ENCODE measurements at places on chromosomes 3 and 15. TPM values are rescaled to one million over a fixed set of nuclear protein-coding genes. Genes with fewer than 3 reads are reported as not detected.

GRCh38 chr3:111385971-111386495 is 156.0 kb upstream of the CD96 start:
- H3K4me3 ChIP-seq = no peak overlapping the region
- H3K27ac ChIP-seq = no peak overlapping the region
- DNase-seq = no peak

GRCh38 chr3:76991165-76991564 is 48.7 kb upstream of the ROBO2 start:
- H3K4me3 ChIP-seq = no peak overlapping the region
- no peak for DNase-seq
- H3K4me1 ChIP-seq = no peaks in the 10 kb centered on the region
- no peaks in the 10 kb centered on the region for H3K36me3 ChIP-seq

GRCh38 chr3:26369133-26369532 is 253.4 kb upstream of the LRRC3B start:
- H3K27ac ChIP-seq = no peak overlapping the region
- DNase-seq = no peak
- H3K27me3 ChIP-seq = no peaks in the 10 kb centered on the region
- H3K36me3 ChIP-seq = no peaks in the 10 kb centered on the region
- no peaks in the 10 kb centered on the region for H3K4me1 ChIP-seq

DNA sequence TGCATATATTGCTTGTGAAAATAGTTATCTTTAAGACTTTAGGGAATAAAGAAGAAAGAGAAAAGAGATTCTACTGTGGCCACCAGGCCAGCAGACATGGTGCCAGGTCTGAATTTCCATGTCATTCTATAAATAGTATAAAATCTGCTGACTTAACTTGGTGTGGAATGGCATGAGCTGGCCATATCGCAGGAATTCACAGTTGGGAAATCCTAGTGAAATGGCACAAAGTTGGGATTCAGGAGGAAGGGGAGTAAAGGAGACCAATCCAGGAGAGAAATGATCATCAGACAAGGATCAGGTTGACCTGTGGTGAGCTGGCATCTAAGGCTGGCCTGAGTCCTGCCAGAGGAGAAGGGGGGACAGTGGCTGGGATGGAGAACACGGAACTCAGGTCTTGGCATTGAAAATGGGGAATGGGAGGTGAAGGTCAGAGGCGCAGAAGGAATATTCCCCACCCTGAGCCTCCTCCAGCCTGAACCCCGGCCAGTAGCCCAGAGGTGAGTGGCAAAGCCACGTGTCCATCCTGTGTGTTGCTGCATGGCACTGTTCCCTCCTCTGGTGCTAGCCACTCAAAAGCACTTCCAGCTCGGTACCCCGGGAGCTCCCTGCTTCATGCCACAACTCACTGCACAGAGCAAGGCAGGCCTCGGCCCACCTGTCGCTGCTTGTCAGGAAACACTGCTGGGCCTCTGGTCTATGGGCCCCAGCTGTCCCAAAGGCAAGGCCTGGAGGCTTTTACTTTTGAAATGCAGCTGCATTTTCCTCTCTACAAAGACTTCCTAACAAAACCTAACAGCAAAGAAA is 51.4 kb downstream of the SSUH2 start:
- no peak overlapping the region for H3K27ac ChIP-seq
- H3K4me1 ChIP-seq = no peaks in the 10 kb centered on the region
- no peaks in the 10 kb centered on the region for H3K36me3 ChIP-seq

DNA sequence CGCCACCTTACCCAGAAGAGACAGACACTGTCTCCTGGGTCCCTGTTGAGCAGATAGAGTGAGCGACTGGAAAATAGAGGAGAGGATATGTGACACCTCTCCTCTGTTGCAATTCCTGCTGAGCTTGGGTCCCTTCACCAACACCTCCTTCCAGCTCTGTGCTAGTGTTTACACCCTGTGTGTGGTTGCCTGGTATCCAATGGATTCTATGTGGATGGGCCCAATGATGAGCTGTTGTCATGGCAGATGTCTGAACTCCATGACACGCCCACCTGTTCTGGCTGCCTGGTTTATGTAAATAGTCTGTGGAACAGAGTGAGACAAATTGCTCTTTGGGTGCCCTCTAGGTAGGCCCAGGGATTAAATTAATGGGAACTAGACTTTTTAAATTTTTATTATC is 23.7 kb downstream of the RBM5 start:
- no peak overlapping the region for H3K4me3 ChIP-seq
- H3K4me1 ChIP-seq = no peaks in the 10 kb centered on the region
- H3K36me3 ChIP-seq = peaks cover 91% of the 10 kb centered on the region
- no peak for DNase-seq

DNA sequence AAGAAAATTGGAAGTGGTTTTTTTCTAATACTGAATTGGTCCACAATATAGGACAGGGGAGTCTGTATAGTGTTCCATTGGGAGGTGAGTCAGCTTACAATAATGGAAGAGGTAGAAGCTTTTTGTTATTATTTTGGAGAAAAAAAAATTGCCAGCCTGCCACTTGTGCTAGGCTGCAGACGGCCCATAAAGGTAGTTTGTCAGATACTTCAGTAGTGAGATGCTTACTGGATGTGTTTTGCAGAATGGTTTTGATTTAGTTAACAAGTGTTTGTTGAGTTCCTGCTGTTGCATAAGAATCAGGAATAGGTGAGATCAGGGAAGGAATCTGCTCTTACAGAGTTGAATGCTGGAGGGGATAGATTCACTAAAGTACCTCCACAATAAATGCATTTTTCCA is 1.0 kb downstream of the DTWD1 start:
- peaks cover 12% of the 10 kb centered on the region for H3K36me3 ChIP-seq
- H3K27ac ChIP-seq = peak overlapping the region; percentile 94
- peaks cover 6% of the 10 kb centered on the region for H3K4me1 ChIP-seq
- peak overlapping the region; percentile 93 for H3K4me3 ChIP-seq

GRCh38 chr3:187802203-187802927 is 57.1 kb upstream of the BCL6 start:
- H3K27ac ChIP-seq = no peak overlapping the region
- peaks cover 18% of the 10 kb centered on the region for H3K4me1 ChIP-seq
- H3K4me3 ChIP-seq = no peak overlapping the region
- no peaks in the 10 kb centered on the region for H3K36me3 ChIP-seq

GRCh38 chr15:61556037-61556648 is 327.0 kb upstream of the RORA start:
- H3K36me3 ChIP-seq = no peaks in the 10 kb centered on the region
- H3K27me3 ChIP-seq = no peaks in the 10 kb centered on the region
- no peaks in the 10 kb centered on the region for H3K4me1 ChIP-seq
- DNase-seq = no peak
- H3K4me3 ChIP-seq = no peak overlapping the region

- no peak overlapping the region for H3K27ac ChIP-seq
- H3K4me1 ChIP-seq = no peaks in the 10 kb centered on the region
- no peaks in the 10 kb centered on the region for H3K36me3 ChIP-seq
- no peaks in the 10 kb centered on the region for H3K27me3 ChIP-seq
- no peak for DNase-seq
- no peak overlapping the region for H3K4me3 ChIP-seq
Observed at GRCh38 chr3:106826791-106827311, 550.4 kb upstream of the CCDC54 start.

DNA sequence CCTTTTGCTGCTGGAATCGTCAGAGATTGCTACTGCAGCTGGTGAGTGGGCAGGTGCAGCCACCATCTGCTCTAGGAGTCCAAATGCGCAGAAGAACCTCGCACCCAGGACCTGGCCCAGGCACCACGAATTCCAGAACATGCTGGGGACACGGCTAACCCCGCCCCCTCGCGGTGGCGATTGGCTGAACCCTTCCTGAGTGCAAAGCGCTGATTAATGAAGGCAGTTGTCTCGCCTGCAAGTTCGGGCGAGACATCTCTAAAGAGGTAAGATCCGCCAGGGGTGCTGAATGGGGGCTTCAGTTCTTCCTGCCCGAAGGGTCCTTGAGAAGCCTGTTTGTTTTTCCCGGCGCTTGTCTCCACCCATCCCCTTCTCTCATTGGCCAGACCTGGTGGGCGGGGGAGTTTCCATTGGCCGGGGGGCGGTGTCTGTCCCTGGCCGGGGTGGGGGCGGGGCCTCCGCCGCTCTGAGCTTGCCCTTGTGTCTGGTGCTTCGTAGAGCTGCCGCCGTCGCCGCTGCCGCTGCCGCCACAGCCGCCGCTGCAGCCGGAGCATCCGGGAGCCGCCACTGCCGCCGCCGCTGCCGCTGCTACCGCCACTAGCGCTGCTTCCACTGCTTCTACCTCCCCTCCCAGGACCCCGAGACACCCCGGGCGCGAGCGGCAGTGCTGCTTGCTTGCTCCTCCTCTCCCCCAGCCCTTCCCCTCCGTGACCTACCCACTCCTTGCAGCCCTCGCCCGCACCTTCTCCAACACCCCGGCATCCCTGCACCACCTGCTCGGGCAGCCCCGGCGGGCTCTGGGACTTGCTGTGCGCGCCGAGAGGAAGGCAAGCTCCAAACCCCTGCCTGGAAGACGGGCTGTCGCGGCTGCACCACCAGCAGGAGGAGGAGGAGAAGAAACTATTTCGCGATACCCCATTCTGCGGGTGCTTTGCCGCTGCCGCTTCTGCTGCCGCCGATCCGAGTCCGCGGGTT is at the start of gene CADM2:
Gene CADM2, plus strand, starts transcription at position 495 of the 975 bp plus-strand sequence.
- H3K27me3 ChIP-seq = peaks cover 19% of the 10 kb centered on the region
- H3K36me3 ChIP-seq = no peaks in the 10 kb centered on the region
- peaks cover 7% of the 10 kb centered on the region for H3K4me1 ChIP-seq
- H3K27ac ChIP-seq = no peak within 1 kb of the TSS

GRCh38 chr3:57383406-57383805 is 90.9 kb upstream of the ASB14 start:
- H3K36me3 ChIP-seq = no peaks in the 10 kb centered on the region
- H3K27me3 ChIP-seq = no peaks in the 10 kb centered on the region
- DNase-seq = no peak
- no peaks in the 10 kb centered on the region for H3K4me1 ChIP-seq
- no peak overlapping the region for H3K4me3 ChIP-seq

- no peaks in the 10 kb centered on the region for H3K36me3 ChIP-seq
- H3K27ac ChIP-seq = no peak overlapping the region
- no peak for DNase-seq
- no peak overlapping the region for H3K4me3 ChIP-seq
- no peaks in the 10 kb centered on the region for H3K4me1 ChIP-seq
- no peaks in the 10 kb centered on the region for H3K27me3 ChIP-seq
Observed at GRCh38 chr3:134093956-134094355, 64.2 kb upstream of the SLCO2A1 start.

DNA sequence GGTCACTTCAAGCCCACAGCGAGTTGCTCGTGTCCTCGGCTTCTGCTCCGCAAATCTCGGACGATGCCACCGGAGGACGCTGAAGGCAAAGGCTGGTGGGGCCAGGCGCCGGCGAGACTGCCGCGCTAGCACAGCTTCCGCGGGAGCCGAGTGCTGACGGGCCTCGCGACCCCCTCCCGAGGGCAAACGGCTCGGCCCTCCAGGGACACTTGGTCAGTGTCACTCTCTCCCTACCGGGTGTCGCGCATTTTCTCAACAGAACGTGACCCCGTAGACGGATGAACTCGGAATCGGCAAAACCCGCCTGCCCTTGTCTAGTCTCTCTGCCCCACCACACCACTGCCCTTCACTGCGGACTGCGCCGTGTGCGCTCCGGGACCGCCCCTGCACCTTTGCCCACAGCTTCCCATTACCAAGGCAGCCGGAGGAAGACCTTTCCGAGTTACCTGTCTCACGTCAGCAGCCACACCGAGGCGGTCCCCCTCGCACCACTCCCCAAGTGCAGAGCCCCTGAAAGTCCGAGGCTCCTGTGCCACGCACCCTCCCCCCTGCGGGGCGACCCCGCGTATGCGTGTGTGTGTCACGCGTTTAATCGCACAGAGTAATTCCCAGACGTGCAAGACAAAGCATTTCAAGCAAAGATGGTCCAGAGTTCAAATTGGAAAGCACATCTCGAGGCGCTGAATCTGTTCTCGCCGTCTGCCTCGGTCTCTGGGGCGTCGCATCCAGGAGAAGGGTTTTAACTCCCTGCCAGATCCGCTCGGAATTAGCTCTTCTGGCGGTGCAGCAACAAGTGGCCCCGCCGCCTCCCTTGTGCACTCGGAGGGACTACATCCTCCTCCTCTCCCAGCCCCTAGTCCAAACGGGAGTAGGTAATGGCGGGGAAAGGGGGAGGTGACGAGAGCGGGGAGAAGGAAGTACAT is 245.0 kb upstream of the TOPAZ1 start:
- peak overlapping the region; percentile 7 for H3K4me3 ChIP-seq
- peaks cover 30% of the 10 kb centered on the region for H3K4me1 ChIP-seq
- peaks cover 24% of the 10 kb centered on the region for H3K27me3 ChIP-seq
- H3K36me3 ChIP-seq = no peaks in the 10 kb centered on the region
- H3K27ac ChIP-seq = no peak overlapping the region

DNA sequence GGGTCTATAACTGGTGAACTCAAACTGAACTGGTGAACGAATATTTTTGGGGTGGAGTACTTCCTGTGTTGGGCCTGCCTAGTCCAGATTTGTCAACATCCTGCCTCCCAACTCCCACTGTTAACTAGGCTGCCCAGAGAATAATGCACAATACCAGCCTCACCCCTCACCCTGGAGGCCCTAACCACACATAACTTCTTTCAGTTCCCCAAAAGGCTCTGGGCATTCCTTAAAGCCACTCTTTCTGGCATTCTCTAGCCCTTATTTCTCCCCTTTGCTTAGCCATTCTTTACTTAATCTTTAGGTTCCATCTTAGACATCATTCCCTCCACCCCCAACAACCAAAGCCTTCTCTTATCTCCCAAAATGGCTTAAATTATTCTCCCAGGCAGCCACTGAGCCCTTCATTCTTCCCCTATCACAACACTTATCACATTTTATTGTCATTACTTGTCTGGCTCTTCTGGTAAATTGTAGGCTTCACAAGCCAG is 9.1 kb upstream of the SEC11A start:
- H3K27me3 ChIP-seq = no peaks in the 10 kb centered on the region
- DNase-seq = no peak
- no peak overlapping the region for H3K4me3 ChIP-seq
- H3K36me3 ChIP-seq = no peaks in the 10 kb centered on the region
- H3K27ac ChIP-seq = no peak overlapping the region
- H3K4me1 ChIP-seq = no peaks in the 10 kb centered on the region

DNA sequence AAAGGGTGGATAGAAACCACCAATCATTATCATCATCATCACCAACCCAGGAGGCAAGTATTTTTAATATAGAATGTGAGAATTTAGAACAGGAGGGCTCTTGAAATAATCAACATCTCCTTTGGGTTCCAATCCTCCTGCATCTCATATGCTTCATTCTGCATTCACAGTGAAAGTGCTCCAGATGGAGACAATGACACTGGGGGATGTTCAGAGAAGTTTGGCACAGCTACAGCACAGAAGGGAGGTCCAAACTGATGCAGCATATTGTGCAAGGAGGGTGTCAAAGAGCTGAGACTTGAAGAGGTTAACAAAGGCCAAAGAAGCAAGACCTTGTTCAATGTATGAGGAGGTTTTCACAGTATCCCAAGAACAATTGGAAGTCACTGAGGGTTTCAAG is 767.1 kb downstream of the NTRK3 start:
- no peaks in the 10 kb centered on the region for H3K4me1 ChIP-seq
- H3K27ac ChIP-seq = no peak overlapping the region
- H3K4me3 ChIP-seq = no peak overlapping the region

The EPHA6 gene
- polyA plus RNA-seq = 0.05 TPM

The SELENOS gene
- polyA plus RNA-seq = 65.2 TPM

The P2RY13 gene
- polyA plus RNA-seq = 1.3 TPM

The DNASE1L3 gene
- polyA plus RNA-seq = 94.5 TPM

The ZFAND6 gene
- polyA plus RNA-seq = 64.1 TPM

The CCR8 gene
- not detected for polyA plus RNA-seq

The STARD5 gene
- 26.1 TPM for polyA plus RNA-seq

The GCNT3 gene
- polyA plus RNA-seq = not detected

All from liver (tissue), 10 donors.